ENCODE measurements at places on chromosomes 4 and X.

DNA sequence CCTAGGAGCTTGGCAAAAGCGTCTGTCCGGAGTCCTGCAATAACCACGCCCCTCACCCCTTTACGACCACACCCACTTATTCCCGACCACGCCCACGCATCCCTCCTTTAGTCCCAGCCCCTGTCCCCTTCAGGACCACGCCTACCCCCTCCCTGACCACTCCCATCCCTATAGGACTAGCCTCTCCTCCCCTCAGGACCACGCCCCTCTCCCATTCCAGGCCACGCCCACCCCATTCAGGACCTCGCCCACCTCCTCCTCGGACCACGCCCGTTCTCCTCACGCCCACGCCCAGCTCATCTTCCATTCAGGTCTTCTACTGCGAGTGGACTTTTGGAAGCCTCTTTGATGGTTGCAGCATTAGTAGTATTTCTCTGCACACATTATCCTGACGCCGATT, 131.2 kb upstream of the STX18 start:
- DNase-seq: no peak

- no peak for DNase-seq
These were observed 5.6 kb downstream of the PDE5A start for GRCh38 chr4:119623025-119623424.

- no peak for DNase-seq
These were observed 115.8 kb upstream of the DDIT4L start for GRCh38 chr4:100306018-100306417.

DNA sequence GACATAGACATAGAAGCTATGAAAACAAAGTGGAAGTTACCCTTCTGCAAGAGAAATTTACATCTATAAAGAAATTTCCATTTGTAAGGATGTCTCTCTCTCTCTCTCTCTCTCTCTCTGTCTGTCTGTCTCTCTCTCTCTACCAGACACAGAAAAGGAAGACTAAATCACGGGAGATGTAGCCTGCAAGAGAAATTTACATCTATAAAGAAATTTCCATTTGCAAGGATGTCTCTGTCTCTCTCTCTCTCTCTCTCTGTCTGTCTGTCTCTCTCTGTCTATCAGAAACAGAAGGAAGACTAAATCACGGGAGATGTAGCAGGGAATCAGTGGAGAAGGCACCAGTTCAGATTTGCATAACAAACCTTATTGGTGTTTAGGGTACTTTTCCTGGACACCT, 65.6 kb upstream of the CTSO start:
- DNase-seq: no peak

DNA sequence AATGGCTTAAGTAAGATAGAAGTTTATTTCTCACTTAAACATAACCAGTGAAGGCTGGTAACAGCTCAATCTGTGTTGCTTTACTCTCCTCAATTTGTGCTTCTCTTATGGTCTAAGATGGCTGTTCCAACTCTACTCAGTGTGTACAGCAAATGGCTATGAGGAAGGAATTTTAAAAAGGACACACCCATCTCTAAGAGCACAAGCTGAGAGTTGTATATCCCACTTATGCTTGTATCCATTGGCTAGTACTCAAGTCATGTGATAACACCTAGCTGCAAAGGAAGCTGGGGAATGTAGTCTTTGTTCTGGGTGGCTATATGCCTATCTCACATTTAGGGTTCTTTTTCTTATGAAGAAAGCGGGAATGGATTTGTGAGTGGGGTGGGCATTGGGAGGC, 63.3 kb downstream of the GPAT3 start:
- no peak for DNase-seq

DNA sequence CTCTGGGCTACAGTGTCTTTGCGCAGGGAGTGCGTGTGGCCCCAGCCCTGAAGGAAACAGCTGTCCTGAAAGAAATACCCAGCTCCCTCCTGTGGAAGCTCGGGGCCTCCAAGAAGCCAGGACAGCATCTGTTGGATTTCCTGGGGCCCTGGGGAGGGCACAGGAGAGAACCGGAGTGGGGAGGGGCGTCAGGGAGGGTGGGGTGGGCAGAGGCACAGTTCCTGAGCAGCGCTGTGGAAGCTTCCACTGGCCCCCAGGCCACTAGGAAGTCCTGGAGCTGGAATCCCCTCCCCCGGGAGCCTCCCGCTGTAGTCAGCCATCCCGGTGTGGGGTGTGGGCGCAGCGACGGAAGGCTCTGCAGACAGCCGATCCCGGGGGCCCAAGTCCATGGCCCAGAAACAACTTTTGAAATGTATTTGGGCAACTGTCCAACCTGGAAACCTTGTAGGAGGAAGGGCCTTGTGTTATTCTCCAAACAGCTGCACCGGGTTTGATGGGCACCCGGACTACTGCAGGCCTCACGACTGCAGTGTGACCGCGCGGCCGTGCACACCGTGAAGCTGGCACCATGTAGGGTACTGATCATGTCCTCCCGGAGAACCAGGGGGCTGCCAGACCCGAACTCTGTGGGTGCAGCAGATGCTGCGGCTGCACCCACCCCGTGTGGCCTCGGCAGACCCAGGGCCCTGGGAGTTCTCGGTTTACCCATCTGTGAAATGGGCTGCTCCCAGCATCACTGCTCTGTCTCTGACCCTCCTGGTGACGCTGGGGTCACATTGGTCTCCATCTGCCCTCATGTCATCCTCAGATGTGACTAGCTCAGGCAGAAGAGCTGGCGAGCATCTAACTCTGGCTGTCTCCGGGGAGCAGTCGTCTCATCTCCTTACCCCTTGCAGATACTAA, 68.5 kb upstream of the HMX1 start:
- DNase-seq: no peak

DNA sequence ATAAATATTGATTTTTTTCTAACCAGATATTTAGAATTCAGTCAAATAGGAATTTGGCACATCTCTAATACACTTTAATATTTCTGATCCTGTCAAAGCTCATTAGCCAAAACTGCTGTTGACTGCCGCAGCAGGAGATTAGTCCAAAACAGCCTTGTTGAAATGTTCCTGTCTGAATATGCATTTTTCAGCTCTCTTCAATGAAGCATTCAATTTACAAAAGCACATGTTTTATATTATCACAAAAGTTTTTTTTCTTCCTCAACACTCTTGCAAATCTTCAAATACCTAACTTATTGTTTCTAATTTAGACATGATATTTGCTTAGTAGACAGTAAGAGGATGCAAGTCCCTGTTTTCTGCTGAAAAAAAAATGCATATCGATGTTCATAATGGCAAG, 140.9 kb downstream of the SPATA18 start:
- DNase-seq: no peak

DNA sequence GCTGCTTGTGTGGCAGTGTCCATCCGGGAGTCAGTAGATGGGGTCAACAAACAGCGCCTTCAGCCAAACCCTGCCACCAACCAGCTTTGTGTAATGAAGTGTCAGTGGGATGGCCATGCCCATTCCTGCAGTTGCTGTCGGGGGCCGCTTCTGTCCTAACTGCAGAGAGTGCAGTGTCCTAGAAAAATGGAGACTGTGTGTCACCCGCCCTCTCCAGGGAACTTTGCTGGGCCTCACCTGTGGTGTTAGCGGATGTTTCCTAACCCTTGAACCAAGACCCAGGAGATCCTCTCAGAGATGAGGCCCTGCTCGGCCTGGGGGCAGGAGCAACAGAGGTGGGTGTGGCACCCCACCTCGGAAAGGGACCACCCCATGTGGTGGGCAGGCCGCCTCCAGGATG, 35.3 kb upstream of the HGFAC start:
- no peak for DNase-seq

DNA sequence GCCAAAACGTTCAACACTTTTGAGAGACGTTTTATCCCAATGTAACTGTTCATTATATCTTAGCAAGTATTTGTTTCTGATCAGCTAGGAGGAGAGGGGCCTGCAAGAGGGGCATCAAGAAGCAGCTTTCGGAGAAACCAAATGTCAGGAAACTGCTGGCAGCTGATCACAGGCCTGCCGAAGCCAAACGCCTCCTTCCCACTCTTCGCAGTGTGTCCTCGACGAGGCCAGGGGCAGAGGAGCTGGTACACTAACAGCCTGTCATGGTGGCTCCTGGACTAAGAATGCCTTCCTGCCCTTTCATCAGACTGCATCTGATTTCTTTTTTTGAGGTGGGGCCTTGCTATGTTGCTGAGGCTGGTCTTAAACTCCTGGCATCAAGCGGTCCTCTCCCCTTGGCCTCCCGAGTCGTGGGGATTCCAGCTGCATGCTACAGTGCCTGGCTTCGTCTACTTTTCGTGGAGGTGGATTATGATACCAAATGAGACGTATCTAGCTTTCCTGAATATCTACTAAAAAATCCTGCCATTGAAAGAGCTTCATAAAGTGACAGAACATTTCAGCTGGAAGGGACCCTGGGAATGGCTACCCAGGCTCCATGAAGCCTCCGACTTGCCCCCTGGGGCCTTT, 134.8 kb downstream of the AFAP1 start:
- no peak for DNase-seq

- DNase-seq: no peak
These were observed 2.1 kb upstream of the GC start for GRCh38 chr4:71785959-71786358.

GRCh38 chr4:1836650-1837049, 19.3 kb downstream of the LETM1 start:
- no peak for DNase-seq

DNA sequence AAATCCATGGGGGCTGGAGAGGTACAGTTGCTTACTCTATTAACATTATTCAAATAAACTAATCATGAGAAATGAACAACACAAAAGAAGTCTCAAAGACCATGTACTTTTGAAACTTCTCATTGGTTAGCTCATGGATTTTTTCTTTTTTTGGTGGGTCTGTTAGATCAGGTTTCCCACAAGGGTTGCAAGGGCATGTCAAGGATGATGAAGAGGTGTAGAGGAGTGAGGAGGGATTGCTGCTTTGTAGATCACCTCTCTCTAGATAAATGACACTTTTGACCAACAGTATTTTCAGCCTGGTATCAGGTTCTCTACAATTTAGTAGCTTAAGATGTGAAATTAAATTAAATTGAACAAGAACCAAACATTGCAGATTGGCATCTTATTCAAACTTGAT, 417.9 kb upstream of the AGA start:
- no peak for DNase-seq

GRCh38 chrX:14084466-14084865, 54.8 kb upstream of the GEMIN8 start:
- DNase-seq: no peak

DNA sequence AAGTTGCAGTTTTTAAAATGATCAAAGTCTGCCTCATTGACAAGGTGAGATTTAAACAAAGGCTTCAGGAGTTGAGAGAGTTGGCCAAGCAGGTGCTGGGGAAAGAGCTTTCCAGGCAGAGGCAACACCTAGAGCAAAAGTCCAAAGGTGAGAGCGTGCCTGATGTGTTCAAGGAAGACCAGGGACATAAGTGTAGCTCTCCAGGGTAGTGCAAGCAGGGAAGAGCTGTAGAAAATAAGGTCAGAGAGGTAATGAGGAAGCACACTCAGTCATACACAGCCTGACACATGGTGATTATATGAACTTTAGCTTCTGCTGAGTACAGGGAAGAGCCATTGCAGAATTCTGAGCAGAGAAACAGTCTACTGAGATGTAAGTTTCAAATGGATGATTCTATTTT, 265.0 kb upstream of the NWD2 start:
- DNase-seq: no peak

DNA sequence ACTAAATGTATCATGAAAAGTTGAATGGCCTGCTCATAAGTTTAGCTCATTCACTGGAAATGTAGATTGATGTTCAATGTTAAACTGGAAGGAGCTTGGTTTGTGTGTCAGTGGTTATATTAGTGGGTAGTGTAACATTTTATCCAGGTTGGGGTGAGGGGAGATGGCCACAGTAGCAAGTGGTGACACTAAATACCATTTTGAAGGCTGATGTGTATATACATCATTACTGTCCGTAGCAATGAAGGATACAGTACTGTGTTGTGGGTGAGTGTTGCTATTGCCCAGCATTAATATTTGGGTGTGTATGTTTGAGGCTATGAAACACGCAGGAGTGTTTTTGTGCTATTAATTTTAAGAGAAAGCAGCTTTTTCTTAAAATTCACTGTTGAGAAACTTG, 6.3 kb downstream of the HMGB3 start:
- DNase-seq: no peak

GRCh38 chrX:153864101-153864500, 21.9 kb downstream of the L1CAM start:
- no peak for DNase-seq

GRCh38 chrX:87728024-87728423, 210.4 kb downstream of the KLHL4 start:
- no peak for DNase-seq

DNA sequence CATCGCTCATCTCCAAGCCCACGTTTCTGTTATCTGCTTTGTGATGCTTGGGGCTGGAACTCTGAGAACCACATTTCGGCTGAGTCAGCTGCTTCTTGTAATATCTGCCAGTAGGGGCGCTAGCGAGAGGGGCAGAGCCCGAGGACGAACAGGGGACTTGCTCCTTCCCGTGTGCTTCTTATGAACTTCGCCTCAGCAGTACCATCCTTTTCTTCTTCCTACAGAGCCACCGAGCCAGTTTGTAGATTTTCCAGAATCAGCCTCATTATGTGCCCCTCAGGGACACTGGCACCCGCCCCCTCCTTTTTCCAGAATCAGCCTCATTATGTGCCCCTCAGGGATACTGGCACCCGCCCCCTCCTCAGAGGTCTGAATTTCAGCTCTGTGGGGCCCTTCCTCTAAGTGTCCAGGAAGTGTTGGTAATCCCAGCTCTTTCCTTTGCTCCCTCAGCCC, 441.7 kb upstream of the RASGEF1B start:
- no peak for DNase-seq

DNA sequence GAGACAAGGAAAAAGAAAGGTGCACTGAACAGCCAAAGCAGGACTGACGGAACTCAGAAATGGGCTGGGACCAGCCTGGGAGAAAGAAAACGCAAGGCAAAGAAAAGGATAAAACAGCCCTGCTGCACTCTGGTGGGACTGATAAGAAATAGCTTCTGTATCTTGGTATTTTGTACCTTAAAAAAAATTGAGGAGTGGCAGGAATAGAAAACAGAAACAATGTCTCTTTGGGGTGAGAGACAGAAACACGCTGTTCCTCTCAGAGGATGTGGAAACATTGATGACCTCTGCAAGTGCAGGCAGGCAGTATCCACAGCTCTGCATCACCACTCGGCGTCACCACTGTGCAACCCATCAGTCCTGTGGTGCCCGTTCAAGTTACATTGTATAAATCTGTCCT, 152.5 kb upstream of the SPRY1 start:
- no peak for DNase-seq

GRCh38 chrX:41922431-41923151, 763 bp downstream of the CASK start:
- DNase-seq: no peak

GRCh38 chr4:3658530-3658913, 107.7 kb upstream of the ADRA2C start:
- no peak for DNase-seq

DNA sequence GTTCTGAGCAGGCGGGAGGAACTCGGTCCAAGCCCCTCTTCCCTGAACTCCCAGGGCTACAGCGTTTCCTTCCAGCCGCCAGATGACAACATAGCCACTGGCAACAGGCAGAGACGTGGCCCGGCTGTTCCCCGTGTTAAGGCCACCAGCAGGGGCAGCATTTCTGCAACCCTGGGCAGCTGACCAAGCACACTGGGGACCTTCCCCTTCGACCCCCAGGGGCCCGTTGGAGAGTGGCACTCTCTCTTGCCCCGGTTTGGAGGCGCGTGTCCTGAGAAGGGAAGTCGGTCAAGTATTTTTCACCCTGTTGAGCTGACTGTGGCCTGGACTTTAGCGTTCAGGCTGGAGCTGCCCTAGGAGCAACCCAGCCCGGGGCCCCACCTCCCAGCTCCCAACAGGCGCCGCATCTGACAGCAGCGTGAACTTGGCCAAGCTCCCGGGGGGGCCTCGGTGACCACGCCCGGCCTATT, 37.6 kb downstream of the ZBTB49 start:
- DNase-seq: no peak

- no peak for DNase-seq
These were observed 17.2 kb downstream of the NKX6-1 start for GRCh38 chr4:84481860-84482245.

All from stimulated activated CD4-positive, alpha-beta T cell treated with anti-CD3 and anti-CD28 coated beads, TNF-alpha, amount 100 ng/mL, for 1 hour (primary cell).